Skeletal muscle tissue (tissue), 5 donors: ENCODE measurements at places on chromosomes 4 and X. TPM values are rescaled to one million over a fixed set of nuclear protein-coding genes. Genes with fewer than 3 reads are reported as not detected.

PNMA6A gene
- total RNA-seq, result 3.7 TPM

NMU gene
- total RNA-seq, result not detected

PRRG3 gene
- 9.4 TPM for total RNA-seq

VSIG4 gene
- 37.1 TPM for total RNA-seq

WFS1 gene
- 11.0 TPM for total RNA-seq

FAM47B gene
- total RNA-seq, result not detected

GLRA3 gene
- total RNA-seq, result not detected

CXCL5 gene
- under 0.01 TPM for total RNA-seq

CPLX1 gene
- not detected for total RNA-seq

SCML2 gene
- 7.3 TPM for total RNA-seq

CHRDL1 gene
- total RNA-seq, result 12.5 TPM

MED28 gene
- 13.0 TPM for total RNA-seq

MMRN1 gene
- total RNA-seq, result 9.4 TPM

STAP1 gene
- 0.52 TPM for total RNA-seq

TEX13D gene
- not detected for total RNA-seq

ATP1B4 gene
- total RNA-seq, result 220 TPM
